ENCODE measurements at places on chromosomes 4 and X. TPM values are rescaled to one million over a fixed set of nuclear protein-coding genes. Genes with fewer than 3 reads are reported as not detected.

The TASL gene
- 0.73 TPM for total RNA-seq

The ATOH1 gene
- total RNA-seq: 6.3 TPM

The PABPC1L2A gene
- 0.91 TPM for total RNA-seq

The PARM1 gene
- 63.6 TPM for total RNA-seq

The ARSJ gene
- 0.64 TPM for total RNA-seq

The ADH7 gene
- total RNA-seq: not detected

The SLC25A5 gene
- 80.8 TPM for total RNA-seq

The FANCB gene
- total RNA-seq: 14.2 TPM

The TBX22 gene
- total RNA-seq: 0.18 TPM

The ARHGEF6 gene
- total RNA-seq: 17.1 TPM

The PHOX2B gene
- 0.18 TPM for total RNA-seq

The MAP7D2 gene
- 9.9 TPM for total RNA-seq

The AR gene
- 2.1 TPM for total RNA-seq

The RHOXF2 gene
- not detected for total RNA-seq

The SLC10A6 gene
- total RNA-seq: 0.27 TPM

The FGF2 gene
- total RNA-seq: 12.1 TPM

The SYTL5 gene
- 1.1 TPM for total RNA-seq

The RAB39B gene
- total RNA-seq: 20.1 TPM

The TRPC3 gene
- total RNA-seq: 88.6 TPM

Measured in cerebellum (tissue), 4 donors.